COLO829 (cell line): ENCODE measurements at places on chromosomes 2 and 18.
A peak's percentile ranks its signal among the peaks of the same experiment; 100 is the strongest.

GRCh38 chr2:30704309-30705020 lies 102.8 kb downstream of the CAPN13 start:
- DNase-seq, result no peak

- DNase-seq, result no peak
Observed at GRCh38 chr2:100981011-100981410, 21.1 kb upstream of the RPL31 start.

- peak; percentile 88 for DNase-seq
Observed at GRCh38 chr2:66305718-66306117, 129.2 kb upstream of the MEIS1 start.

DNA sequence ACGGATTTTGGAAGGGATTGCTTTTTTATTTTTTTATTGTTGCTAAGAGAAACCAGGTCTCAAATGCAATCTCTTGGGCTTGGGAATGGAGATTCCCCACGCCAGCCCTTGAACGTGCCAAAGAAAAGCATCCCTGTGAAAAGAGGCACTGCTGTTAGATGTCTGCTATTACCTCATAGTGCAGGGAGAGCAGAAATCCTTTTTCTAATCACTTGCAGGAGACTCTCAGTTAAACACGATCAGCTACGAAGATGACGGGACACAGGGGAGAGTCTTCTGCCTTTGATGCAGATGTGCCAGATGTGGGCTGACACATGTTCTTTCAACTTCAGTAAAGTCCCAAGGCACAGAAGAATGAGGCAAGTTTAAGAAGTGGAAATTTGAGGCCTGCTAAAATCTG lies 381.6 kb upstream of the TRIB2 start:
- no peak for DNase-seq

DNA sequence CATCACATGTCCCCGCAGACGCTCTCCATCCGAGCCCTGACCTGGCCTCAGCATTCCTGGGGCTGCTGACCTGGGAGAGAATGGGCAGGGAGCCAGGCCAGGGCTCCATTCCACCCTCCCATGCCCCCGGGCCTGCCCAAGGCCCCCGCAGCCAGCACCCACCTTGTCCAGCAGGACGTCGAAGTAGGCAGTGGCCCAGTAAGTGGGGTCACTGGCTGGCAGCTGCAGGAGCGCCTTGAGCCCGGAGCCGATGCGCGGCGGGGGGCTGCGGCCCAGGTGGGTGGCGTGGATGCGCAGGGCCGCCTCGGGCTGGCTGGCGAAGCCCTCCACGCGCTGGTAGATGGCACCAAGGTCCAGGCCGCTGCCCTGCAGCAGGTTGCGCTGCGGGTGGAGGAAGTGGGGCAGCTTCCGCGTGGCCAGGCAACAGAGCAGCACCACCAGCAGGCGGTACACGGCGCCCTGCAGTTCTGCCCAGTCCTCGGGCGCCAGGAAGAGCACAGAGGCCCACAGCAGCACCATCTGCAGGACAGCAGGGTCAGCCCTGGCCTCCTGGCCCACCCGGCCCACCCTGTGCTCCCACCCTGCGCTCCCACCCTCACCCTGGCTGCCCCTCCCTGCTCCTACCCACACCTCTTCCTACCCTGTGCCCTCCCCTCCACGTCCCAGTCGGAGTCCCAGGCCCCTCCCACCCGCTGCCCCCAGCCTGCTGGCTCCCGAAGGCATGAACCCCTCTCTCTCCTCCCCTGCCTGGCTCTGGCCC lies 7.6 kb downstream of the MAB21L4 start:
- no peak for DNase-seq

- peak; percentile 25 for DNase-seq
Observed at GRCh38 chr2:68594674-68595492, 48.5 kb upstream of the PROKR1 start.

GRCh38 chr2:105405291-105405690 lies 6.4 kb upstream of the FHL2 start:
- no peak for DNase-seq

DNA sequence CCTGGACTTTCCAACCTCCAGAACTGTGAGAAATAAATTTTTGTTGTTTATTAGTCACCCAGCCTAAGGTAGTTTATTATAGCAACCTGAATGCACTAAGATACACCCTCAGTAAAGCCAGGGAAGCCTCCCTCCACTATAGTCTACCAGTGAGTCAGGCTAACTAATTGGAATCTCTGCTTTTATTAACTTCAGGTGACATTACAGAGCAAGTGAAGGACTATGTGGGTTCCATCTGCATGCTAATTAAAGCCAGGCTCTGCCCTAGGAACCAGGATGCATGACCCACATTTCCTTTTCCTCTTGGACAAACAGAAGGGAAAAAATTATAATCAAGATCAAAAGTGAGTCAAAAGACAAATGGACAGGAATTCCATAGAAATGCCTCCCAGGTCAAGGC lies 56.1 kb downstream of the ZC3H8 start:
- DNase-seq, result no peak

DNA sequence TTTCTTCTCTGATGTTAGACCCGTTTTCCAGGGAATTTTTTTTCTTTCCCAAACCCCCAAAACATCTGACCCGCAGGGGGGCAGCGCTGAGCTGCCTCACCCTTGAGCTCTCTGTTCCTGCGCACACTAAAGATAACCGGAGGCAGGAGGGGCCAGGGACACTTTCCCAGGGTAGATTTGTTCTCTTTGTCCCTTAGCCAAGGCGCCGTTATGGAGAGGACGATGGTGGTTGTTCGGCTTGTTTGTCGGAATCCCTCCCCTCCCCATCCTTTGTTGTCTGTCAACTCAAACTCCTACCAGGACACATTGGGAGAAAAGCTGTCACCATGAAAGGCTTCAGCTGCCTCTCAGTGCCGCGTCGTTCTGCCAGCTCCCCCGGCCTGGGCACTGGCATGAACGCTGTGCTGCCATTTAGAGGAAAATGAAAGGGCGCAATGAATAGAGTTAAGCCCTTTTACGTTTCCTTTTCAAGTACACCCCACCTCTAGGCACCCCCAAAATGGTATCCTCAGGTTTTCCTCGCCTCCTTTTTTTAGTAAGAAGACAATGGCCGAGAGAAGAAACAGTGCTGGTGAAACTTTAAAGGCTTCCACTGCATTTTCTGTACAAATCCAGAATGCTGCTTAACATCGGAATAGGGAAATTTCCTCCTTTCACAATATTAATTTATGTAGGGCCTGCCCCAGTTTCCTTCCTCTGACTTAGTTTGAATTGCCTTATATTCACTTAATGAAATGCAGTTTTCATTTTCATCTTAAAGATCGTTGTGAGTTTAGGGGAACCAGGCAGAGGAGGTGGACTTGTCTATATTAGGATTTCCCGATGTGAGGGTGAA lies 62.1 kb downstream of the RND3 start:
- DNase-seq, result no peak

- no peak for DNase-seq
Observed at GRCh38 chr2:99900556-99900955, 241.8 kb downstream of the AFF3 start.

DNA sequence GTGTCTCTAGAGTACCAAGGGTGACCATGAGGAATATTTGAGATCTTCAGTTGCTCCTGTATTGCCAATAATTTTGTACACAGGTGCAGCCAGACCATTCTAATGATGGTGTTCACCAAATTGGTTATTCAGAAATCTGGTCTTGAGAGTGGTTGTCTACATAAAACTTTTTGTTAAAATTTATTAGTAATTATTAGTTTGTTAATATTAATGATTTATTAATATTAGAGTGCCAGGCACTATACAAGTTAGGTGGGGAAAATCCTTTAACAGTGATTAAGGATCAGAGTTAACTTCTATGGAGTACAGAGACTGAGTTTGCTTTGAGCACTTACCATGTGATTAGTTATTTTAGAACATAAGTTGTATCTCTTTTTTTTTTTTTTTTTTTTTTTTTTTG lies 9.0 kb downstream of the EIF5B start:
- DNase-seq, result no peak
